ENCODE measurements at places on chromosomes 7 and 10.

DNA sequence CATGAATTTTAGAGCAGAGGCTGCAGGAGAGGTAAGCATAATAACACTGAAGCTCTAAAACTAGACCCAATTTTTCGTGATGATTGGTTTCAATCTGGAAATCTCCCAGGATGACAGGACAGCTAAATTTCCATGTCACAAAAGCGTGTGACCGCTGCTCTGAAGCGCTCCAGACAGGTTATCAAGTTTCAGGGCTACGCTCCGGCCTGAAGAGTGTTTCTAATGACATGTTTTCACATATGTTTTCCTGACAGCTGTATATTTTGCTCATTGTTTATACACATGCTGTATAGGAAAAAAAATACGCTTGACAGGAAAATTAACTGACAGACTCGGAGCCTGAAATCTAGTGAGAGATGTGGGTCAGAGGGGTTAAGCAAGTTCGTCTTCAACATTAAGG, 219.8 kb upstream of the BMPER start:
- DNase-seq, result no peak

DNA sequence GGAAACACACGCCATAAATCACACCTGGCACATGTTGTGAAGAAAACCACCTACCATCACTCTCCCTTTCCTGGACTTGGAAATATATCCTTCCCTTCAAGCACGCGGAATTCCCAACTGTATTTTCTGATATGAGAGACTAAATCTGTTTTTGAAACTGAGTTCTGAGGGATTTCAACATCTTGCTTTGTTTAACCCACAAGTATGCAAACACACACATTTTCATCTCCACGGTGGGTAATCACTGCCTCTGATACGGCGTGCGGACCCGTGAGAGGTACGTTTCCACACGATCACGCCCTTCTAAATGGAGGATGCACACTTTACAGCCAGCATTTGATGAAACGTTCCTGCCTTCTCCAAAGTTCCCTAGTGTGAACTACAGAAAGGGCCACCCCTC, 83.4 kb downstream of the ZRANB1 start:
- no peak for DNase-seq

- no peak for DNase-seq
Measured at GRCh38 chr7:27442455-27442854, 199.9 kb downstream of the EVX1 start.

DNA sequence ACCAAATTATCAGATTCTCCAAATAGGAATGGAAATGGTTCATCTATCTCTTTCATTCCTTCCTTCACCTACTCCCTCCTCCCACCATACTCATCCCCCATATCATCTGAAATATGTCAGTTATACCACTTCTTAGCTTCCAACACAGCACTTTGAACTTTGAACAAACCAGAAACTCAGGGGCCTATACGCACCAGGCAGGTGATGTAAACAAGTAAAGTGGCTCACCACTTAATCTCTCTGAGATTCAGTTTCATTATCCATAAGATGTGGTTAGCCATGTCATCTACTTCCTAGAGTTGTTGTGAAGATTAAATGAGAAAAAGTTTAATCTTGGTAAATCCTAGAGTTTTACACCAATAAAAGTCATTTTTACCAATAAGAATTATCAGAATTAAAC, 65.9 kb upstream of the LRRN3 start:
- DNase-seq, result no peak

DNA sequence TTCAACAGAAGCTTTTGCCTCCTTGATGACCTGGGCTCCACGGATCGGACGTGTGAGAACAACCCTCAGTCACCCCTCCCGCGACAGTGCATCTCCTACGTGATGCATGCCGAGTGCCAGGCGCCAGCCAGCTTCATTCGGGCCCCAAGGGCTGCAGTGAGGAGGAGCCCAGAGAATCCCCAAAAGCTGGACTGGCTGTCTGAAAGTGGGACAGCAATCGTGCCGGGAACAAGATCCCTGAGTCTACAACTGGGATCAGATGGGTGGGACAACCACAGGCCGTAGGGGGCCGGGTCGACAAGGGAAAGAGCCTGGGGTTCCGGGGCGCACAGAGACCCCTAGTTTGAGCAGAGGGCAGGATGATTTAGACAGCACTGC, 27.2 kb downstream of the EBF3 start:
- DNase-seq, result no peak

GRCh38 chr10:3421537-3422257, 249.1 kb upstream of the PITRM1 start:
- DNase-seq, result no peak

- DNase-seq, result no peak
Measured at GRCh38 chr7:24715661-24716479, 41.4 kb downstream of the GSDME start.

DNA sequence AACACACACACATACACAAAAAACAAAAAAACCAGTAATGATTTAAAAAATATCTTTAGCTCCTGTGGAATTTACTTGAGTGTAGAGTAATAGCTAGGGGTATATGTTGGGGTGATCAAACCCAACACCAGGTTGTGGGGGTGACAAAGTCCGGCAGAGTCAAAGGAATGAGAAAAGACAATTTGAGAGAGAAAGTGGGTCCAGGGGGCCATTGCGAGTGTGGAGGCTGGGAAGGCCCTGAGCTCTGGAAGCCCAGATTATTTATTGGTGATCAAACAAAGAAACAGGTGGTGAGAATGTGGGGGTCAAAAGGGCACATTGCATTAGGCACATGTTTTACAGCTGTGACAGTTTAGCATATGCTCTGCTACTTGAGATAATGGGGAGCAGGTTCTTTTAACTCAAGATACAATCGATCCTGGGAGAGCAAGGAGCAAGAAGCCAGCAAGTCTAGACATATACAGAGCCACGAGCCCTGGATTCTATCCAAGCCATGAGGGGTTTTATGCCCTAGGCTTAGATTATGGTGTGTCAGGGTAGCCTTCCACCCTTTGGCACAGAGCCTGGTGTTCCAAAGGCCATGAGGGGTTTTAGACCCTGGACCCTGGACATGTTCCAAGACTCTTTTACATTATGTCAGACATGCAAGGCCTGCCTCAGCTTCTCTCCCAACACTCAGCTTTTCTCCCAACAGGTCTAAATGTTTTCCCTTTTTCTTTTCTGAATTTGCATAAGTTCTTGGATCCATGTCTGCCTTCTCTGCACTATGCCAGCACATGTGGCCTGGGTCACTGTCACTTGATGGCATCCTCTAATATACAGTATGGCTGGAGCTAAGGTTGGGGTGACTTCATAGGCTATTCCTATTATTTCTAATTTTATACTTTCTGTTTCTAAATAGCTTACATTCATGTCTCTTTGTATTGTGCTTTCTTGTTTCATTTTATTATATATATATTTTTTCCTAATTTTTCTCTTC, 48.6 kb upstream of the MKI67 start:
- no peak for DNase-seq

GRCh38 chr10:49330127-49330665, 31.2 kb downstream of the C10orf71 start:
- no peak for DNase-seq

DNA sequence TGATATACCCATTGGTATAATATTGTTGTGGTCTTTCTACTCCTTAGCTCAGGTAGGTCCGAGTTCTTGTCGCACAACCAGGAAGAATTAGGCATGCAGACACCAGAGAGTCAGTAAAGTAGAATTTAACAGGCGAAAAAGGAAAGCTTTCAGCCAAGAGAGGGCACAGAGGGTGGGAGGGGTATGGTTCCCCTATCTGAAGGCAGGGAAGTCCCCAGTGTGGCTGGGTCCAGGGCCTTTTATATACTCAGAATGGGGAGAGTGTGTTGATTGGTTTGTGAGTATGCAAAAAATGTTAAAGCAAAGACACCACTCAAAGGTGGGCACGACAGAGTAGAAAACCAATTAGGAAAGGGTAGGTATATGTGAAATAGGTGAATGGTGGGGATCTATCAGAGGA, 53.9 kb downstream of the IMMP2L start:
- DNase-seq, result no peak

GRCh38 chr7:50652400-50653125, 87.4 kb upstream of the DDC start:
- no peak for DNase-seq

All from esophagus squamous epithelium (tissue), 5 donors.